ENCODE measurements at places on chromosomes 16 and 17.
A peak's percentile ranks its signal among the peaks of the same experiment; 100 is the strongest.

DNA sequence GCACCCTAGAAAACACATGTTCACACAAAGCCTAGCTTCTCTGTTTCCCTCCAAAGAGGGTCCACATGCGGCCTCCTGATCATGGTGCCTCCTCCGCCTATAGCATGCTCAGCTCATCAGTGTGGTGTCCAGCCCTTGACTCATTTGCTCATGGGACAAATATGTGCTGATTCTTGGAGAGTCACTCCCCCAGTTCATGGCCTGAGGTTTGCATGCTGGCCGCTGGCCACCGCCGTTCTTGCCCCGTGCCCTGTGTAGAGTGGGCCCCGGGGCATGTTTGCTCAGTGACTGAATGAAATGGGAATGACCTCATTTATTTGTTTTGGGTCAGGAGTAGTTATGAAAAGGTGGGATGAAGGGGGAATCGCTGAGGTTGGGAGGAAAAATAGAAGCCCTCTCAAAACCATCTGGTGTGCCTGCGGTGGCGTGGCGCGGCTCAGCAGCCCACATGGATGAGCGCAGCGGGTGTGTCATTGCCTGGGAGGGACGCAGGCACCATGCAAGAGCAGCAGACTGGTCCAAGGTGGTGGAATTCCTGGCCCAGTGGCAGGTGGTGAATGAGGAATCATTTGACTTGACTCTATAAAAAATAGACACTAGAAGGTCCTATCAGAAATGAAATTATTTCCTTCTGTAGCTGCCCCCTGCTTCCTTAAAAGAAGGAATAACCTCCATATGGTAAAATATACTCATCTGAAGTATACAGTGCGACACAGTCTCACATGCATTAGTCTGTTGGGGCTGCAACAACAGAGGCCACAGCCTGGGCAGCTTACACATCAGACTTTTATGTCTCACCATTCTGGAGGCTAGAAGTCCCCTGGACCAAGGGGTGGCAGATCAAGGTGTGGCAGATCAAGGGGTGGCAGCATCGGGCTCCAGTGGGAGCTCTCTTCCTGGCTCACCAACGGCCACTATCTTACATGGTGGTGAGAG lies 31.7 kb downstream of the CRISPLD2 start:
- no peak for DNase-seq

DNA sequence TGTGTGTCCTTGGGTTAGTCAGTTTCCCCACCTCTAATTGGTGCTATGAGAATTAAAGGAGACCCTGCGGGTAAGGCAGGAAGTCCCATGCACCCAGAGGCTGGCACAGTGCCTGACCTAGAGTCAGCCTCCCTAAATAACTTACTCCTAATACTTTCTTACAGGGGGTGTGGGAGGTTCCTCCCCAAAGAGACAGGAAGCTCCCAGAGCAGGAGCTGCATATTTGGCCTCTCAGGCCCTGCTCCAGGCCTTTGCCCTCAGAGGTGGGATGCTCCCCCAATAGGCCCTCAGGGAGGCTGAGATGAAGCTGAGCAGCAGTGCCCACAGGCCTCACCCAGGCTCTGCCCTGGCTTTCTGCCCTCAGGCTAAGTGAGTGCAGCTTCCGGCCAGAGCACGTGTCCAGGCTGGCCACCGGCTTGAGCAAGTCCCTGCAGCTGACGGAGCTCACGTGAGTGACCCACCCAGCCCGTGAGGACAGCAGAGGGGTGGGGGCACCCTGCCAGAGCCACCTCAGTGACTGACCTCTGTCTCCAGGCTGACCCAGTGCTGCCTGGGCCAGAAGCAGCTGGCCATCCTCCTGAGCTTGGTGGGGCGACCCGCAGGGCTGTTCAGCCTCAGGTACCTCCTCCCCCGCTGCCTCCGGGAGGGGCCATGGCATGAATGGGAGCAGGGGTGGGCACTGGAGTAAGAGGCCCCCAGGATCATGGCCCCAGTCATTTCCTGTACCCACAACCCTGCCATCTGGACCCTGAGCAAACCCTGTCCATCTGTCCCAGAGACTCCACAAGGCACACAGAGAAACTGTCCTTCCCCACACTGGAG lies 31.1 kb upstream of the CPNE2 start:
- DNase-seq = no peak

GRCh38 chr17:39677542-39678339 lies 9.5 kb downstream of the PNMT start:
- DNase-seq = no peak

GRCh38 chr17:31842195-31843069 lies 16.6 kb downstream of the COPRS start:
- peak; percentile 69 for DNase-seq

DNA sequence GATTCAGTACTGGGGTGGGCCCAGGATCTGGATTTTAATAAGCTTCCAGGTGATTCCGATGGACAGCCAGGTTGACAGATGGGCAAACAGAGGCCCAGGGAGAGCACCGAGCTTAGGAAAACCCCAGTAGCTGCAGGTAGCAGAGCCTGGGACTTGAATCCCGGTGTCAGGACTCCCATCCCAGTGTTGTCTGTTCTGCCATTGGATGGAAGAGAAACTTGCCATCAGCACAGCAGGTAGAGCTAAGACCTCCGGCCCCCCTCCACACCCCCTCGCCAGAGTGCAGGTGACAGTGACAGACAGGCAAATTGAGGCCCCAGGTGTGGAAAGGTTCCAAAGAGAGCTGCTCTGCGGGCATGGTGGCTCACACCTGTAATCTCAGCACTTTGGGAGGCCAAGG lies 12.4 kb downstream of the KATNB1 start:
- DNase-seq = no peak

- DNase-seq = no peak
Observed at GRCh38 chr17:70059071-70059470, 16.0 kb upstream of the KCNJ16 start.

- no peak for DNase-seq
Observed at GRCh38 chr16:20401066-20401465, 3.5 kb downstream of the PDILT start.

- DNase-seq = no peak
Observed at GRCh38 chr16:46731691-46732555, 16.2 kb downstream of the MYLK3 start.

GRCh38 chr16:23134274-23134673 lies 15.0 kb downstream of the USP31 start:
- DNase-seq = no peak

DNA sequence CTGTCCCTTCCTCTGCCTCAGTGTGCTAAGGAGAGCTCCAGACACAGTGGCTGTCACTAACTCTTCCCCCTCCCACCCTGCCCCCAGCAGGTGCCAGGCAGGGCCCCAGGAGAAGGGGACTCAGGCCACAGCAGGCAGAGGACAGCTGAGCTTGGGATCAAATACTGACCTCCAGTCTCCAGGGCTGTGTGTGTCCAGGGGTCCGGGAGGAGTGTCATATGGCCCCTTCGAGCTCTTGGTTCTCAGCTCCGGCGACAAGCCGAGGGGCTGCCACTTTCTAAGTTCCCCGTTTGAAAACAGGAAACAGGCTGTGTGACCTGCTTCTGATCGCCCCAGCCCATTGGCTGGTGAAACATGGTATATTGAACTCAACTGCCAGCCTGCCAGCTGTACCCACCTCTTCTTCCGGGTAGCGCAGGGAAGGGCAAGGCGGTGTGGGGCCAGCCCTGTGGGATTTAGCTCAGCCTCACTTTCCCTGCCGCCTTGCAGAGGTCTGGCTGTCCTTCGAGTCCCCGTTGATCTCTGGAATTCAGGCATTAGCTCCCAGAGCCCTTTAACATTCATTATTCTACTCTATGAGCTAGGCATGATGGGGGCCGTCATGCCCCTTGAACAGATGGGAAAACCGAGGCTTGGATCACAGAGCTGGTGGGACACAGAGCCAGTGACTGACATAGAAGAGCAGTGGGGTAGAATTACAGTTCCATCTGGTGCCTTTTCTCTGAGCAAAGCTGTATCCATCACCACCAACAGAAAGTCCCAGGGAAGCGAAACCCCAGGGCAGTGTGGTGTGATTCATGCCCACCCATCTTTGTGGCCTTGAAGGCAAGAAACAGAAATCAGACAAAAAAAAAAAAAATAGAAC lies at the start of gene SNX20:
Gene SNX20, minus strand, starts transcription at position 292 of the 865 bp plus-strand sequence. CDS start 3,786 bp downstream, outside the sequence.
- DNase-seq = peak; percentile 68

DNA sequence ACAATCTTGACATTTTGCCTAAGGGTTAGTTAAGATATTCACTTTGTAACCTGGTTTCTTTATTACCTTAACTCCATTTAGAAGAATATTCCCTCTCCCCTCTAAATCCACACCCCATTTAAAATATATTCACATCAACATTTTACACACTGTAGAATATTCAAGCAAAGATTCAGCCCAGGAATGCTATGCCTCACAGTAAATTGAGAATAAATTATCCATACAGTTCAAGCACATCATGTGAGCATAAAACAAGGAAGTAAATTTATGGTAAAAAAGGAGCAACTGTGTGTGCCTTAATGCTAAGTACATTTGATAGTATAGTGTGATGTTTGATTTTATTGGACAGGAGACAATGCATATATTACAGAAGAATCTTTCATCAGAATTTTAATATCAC lies 806.6 kb upstream of the KIF2B start:
- no peak for DNase-seq

DNA sequence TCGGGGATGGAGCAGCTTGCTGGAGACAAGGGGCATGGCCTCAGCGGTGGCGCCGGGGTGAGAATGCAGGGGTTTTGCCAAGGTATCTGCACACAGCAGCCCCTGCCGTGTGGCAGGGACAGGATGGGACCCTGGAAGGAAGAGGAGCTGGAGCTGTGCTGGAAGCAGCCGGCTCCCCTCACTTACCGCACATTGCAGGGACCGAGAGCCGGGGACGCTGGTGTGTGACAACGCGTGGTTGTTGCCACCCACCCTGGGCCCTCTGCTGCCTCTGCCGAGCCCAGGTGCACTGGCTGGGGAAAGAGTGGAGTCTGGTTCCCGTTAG lies 3.0 kb downstream of the NUBP2 start:
- no peak for DNase-seq

GRCh38 chr17:8059131-8059530 lies 20.3 kb downstream of the ALOX15B start:
- DNase-seq = no peak

DNA sequence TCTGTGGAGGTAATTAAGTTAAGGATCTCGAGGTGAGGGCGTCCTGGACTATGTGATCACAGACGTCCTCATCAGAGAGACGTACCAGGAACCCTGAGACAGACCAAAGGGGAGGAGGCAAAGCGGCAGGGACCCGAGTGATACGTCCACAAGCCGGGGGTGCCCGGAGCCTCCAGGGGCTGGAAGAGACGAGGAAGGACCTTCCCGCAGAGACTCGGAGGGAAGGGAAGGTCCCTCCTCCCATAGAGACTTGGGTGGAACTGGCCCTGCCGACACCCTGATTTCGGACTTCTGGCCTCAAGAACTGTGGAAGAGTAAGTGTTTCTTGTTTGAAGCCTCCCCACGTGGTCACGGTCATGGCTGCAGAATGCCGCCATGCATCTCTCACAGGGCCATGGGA lies 30.8 kb downstream of the LMF1 start:
- DNase-seq = no peak
